KG1 (cell line): ENCODE measurements at places on chromosomes 3 and 15.

GRCh38 chr3:157918402-157918801 lies 187.8 kb downstream of the SHOX2 start:
- DNase-seq, result no peak

DNA sequence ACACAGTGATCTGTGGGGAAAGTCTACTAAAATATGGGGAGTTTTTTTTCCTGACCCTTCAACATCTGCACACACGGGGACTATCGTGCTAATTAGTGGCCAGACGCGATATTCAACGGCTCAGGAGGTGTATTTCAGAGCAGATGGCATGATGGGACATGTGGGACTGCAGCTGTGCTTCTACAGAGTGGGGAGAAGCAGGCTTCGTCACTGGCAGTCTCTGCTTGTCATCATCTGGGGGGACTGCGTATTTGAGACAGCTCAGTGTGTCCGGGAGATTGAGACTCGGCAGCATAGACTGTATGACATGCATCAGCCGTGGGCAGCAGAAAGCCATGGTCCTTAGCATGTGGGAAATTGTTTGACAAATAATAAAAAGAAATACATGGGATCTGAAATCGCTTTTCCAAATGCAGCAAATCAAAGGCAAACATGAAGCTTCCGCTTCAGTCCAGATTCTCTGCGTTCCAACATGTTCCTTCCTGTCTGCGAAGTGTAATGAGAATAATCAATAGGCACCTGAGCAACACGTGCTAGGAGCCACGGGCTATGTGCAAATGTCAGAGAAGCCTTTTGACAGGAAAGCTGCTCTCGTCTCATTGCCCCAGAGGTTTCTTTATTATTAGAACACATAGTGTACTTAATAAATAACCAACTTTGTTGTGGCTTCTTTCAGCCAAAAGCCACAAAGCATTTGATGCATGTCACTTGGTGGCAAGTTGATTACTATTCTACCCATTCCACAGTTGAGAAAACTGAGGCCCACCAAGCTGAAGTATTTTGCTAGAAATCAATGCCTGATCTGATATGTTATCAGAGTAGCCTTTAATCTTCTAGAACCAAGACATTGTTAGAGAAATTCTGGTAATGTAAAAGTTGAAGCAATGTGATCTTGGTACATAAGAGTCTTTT lies 276.3 kb downstream of the RYR3 start:
- DNase-seq, result no peak

GRCh38 chr3:45631486-45631885 lies 36.9 kb downstream of the LIMD1 start:
- peak; percentile 79 for DNase-seq

- no peak for DNase-seq
Observed at GRCh38 chr3:160012108-160012507, 23.5 kb downstream of the IL12A start.

- DNase-seq, result no peak
Observed at GRCh38 chr3:144989807-144990206, 1018.2 kb downstream of the DIPK2A start.

- DNase-seq, result no peak
Observed at GRCh38 chr3:178277605-178278004, 258.6 kb upstream of the KCNMB2 start.

- no peak for DNase-seq
Observed at GRCh38 chr3:156252656-156253055, 132.3 kb downstream of the KCNAB1 start.

DNA sequence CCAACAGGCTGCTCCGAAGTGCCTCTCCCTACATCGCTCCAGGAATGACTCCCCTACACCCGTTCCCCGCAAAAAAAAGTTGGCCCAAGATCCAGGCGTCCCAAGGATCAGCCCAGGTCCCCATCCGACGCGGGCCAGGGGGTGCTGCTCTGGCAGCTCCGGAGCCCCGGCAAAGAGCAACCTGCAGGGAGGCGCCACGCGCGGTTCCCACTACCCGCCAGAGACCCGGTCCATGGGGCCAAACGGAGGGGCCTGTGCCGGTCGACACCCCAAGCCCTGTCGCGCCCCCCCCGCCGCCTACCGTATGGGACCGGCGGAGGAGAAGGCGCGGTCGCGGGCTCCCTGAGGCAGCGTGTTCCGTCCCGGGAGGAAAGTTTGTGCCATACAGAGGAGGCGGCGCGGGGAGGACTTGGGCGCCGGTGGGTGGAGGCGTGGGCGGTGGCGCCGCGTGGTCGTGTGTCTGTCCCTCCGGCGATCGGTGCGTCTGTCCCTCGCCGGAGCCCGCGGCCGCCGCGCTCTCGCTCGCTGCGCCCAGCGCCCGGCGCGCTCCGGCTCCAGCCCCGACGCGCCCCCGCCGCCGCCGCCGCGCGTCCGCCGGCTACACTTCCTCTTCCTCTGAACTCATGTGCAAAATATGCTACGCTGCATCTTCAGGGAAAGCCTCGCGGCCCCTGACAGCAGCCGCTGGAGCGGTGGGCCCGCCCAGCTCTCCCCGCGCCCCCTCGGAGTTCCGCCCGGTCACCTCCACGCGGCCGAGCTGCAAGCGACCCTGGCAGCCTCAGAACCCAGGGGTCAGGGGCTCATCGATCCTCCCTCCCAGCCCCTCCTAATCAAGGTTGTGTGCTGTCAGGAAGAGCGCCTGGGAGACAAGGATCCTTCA lies at the start of gene RFTN1:
Gene RFTN1 (minus strand): TSS at position 559 of the 880 bp plus-strand sequence. CDS start 19,830 bp downstream, outside the sequence.
- DNase-seq, result peak; percentile 48

DNA sequence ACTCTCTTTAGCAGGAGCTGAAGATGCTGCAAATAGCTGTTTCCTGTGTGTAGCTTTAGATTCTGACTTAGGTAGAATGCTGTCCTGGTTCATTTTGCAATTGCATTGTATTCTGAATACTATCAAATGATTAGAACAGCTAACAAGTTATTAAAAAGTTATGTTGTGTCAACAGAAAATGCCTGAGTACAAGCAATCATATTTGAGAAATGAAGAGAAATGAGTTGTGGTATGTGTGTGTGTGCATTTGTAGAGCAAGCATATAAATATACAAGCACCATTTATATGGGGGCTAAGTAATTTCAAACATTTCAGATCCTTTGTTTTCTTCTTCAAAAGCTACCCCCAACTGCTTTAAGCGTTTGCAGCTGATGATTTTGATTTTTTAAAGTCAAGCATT lies 7.8 kb downstream of the ZIC1 start:
- no peak for DNase-seq

DNA sequence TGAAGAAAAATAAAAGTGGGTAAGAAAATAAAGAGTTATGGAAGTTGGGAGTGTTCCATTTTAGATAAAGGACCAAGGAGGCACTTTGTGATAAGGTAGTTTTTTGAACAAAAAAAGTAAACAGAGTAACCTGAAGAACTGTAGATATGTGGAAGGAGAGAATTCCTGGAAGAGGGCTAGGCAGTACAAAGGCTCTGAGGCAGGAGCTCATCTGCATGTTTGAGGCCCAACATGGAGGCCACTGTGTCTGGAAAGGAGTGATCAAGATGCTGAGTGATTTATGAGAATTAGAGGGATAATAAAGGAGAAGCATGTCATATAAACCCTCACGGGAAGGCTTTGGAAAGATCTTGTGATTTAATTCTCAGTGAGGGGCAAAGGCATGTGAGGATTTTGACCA lies 126.5 kb downstream of the DTWD1 start:
- DNase-seq, result no peak

GRCh38 chr3:142287866-142288638 lies 62.7 kb upstream of the GK5 start:
- DNase-seq, result no peak
